ENCODE measurements at places on chromosomes 1 and 21.

DNA sequence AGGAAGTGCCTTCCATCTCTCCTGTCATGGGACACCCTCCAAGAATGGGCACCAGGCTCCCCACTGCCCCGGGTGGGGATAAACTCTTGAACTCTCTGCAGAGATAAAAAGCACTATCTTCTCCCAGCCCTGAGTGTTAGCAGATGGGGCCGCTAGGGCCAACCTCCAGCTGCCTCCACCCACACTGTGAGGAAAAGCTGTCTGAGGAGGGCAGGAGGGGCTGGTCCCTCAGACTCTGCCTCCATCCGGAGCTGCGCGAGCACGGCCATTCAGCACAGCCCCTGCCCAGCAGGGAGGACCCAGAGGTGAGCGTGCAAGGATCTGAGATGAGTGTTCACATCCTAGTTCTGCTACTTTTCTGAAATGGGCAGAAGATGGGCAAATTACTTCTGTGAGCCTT lies 51.8 kb upstream of the TRABD2B start:
- no peak for DNase-seq

GRCh38 chr1:19053486-19053885 lies 97.0 kb upstream of the IFFO2 start:
- no peak for DNase-seq

DNA sequence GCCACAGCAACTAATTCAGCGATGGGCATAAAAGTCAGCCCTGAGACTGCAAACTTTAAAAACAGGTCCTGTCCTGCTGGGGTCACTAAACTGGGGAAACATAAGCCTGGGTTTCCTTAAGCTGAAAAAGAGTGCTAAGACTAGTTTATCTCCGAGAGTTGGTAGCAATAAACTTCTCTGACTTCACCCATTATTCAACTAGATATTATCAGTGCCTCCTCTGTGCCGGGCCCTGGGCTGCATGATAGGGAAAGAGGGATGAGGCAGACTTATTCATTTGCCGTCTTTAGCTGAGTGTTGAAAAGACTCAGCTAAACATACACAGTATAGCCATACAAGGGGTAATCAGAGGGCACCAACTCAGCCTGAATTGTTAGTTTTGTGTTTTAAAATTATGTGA lies 33.0 kb downstream of the AK2 start:
- DNase-seq: no peak

- no peak for DNase-seq
These were observed 10.2 kb downstream of the DDI2 start for GRCh38 chr1:15627343-15627988.

DNA sequence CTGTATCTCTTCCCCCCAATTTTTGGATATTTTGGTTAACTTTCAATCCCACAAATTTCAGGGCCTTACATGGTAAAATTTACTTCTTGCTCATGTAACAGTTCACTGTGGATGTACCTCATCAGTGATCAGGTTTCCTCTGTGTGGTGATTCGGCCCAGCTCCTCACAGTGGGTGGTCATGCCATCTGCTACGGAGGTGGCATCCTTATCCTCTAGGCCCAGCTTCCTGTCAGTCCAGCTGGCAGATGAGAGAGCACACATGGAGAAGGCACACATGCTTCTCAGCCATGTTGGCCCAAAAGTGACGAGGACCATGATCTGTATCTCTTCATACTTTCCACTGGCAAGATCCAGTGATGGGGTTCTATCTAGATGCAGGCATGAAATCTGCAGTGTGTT lies 27.2 kb downstream of the PCBP3 start:
- DNase-seq: no peak

DNA sequence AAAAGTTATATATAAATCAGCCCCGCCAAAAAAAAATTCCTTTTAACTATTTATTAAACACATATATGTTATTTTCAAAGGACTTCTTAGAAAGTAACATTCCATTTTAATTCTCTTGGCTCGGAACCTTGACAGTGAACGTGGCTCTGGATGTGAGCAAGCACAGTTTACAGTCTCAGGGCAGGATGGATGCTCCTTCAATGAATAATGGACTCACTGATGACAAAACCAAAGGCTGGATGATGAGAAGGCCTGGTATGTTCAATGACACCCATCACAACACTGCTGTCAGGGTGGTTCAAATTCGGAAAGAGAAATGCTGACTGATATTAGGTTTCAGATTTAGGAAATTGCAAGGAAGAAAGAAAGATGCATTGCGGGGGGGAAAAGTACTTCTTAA lies 148.8 kb downstream of the SIPA1L2 start:
- DNase-seq: no peak

DNA sequence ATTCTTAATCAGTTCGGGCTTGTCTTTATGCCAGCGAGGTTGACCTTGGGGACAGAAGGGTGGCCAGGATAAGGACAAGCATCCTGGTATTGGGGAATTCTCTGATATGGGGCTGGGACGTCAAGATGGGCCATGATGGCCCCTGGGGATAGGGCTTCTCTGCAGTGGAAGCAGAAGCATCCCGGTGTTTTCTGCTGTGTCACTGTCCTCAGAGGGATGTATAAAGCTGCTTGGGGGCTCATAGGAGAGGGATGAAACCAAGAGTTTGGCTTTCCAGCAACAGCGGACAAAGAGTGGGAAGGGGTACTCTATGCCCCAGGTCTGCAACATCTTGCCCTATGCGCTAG lies 1.4 kb upstream of the ATP1B1 start:
- no peak for DNase-seq

DNA sequence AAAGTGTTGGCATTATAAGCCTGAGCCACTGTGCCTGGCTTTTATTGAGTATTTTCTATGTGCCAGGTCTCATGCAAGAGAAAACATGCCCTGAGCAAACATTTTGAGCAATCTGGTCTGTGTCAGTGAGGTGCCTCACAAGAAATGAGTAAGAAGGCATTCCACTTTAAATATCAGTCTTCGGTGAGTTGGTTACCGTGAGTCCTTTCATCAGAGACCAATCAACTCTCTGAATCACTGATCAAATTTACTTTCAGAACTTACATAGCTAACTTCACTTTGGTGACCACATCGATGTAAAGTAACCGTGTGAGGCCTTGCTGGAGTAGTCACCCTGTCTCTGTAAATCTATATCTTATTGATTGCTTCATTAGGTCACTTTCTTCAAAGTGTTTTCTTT lies 14.3 kb upstream of the DDX59 start:
- DNase-seq: no peak

- DNase-seq: no peak
These were observed 27.3 kb upstream of the EPHA2 start for GRCh38 chr1:16183179-16183578.

DNA sequence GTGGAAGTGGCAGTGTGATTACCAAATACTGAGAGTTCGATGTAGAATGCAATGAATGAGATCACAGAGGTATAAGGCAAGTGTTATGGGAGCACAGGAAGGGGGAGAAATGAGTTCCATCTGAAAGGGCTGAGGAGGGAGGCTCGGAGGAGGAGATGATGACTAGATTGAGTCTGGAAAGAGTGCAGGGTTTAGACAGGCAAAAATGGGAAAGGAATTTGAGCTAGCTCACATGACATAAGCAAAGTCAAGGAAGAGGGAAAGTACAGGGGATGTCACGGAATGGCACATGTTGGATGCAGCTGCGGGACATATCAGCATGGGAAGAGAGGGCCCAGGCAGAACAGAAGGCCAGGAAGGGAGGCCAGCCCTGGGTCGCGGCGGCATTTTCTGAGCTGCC lies 132.7 kb downstream of the RUNX1 start:
- DNase-seq: no peak

DNA sequence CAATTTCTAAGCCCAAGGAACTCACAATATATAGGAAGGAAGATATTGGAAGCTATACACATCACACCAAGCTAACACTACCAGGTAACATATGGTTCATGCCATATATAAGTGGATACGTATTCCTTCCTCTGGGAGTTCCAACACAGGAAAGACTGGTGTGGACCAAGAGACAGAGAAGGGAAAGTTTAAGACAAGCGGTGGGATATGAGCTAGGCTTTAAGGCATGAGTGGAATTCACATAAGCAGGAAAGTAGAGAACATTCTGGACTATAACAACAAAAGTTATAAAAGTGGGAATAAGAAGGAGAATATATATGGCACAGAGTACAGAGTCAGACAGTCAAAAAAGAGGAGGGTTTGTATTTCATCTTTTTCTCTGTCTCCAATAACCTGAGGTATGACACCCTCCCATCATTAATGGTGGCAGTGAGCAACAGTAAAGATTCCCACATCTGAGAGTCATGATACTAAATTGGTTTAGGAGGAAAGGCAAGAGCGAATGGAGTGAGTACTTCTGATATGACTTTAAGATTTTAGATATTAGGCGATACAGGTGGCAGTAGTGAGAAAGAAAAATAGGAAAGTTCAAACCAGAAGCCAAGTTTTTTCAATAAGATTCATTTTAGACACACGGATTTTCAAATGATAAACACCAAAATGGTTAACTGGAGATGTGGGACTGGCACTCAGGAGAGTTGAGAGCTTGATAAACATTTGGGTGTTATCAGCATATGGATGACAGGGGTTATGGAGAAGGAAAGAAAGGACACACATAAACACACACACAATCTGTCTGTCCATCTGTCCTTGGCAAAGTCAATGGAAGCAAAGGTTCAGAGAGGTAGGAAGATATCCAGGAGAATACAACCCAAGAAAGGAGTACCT lies 87.4 kb upstream of the TTC39A start:
- no peak for DNase-seq

Measured in CD4-positive, CD25-positive, alpha-beta regulatory T cell (primary cell).